ENCODE measurements at places on chromosomes 2 and 18. TPM values are rescaled to one million over a fixed set of nuclear protein-coding genes. Genes with fewer than 3 reads are reported as not detected.

Gene SDC1
- total RNA-seq = 188 TPM

Gene CHPF
- 104 TPM for total RNA-seq

Gene GKN1
- total RNA-seq = not detected

- peak; percentile 90 for DNase-seq
Observed at GRCh38 chr2:45435316-45435715, 175.8 kb downstream of the SRBD1 start.

Gene NPAS2
- 113 TPM for total RNA-seq

Gene RGPD3
- 0.03 TPM for total RNA-seq

Gene IL1A
- 1.0 TPM for total RNA-seq

Gene TAF4B
- 4.7 TPM for total RNA-seq

GRCh38 chr2:28382755-28383154, 9.9 kb upstream of the FOSL2 start:
- no peak for DNase-seq

DNA sequence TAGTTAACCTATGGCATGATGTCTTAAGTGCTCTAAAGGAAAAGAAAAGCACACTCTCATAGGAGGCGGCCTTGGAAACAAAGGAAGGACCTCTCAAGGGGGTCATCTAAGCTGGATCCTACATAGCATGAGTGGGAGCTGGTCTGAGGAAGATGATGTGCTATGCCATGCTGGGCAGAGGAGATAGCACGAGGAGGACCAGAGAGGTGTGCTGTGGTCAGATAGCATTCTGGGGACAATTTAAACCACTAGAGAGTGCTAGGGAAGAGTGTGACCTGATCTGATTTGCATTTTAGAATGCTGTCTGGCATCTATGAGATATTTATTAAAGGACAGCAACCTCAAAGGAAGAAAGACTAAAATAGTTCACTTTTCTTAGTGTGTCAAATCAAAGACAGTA, 910.1 kb upstream of the CELF4 start:
- no peak for DNase-seq

DNA sequence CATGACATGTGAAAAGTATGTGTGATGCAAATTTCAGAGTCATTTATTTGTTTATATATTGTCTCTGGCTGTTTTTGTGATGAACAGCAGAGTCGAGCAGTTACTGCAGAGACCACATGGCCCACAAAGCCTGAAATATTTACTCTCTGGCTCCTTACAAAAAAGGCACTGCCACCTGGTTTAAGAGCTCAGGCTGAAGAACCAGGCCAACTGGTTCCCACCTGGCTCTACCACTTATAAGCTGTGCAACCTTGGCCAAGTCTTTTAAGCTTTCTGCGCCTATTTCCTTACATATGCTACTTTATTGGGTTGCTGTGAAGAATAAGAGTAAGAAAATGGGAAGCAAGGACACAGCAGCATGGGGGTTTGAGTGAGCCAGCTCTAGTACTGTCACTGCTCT, 207.6 kb downstream of the L3MBTL4 start:
- no peak for DNase-seq

- no peak for DNase-seq
Observed at GRCh38 chr2:140158259-140158658, 1378.1 kb upstream of the NXPH2 start.

DNA sequence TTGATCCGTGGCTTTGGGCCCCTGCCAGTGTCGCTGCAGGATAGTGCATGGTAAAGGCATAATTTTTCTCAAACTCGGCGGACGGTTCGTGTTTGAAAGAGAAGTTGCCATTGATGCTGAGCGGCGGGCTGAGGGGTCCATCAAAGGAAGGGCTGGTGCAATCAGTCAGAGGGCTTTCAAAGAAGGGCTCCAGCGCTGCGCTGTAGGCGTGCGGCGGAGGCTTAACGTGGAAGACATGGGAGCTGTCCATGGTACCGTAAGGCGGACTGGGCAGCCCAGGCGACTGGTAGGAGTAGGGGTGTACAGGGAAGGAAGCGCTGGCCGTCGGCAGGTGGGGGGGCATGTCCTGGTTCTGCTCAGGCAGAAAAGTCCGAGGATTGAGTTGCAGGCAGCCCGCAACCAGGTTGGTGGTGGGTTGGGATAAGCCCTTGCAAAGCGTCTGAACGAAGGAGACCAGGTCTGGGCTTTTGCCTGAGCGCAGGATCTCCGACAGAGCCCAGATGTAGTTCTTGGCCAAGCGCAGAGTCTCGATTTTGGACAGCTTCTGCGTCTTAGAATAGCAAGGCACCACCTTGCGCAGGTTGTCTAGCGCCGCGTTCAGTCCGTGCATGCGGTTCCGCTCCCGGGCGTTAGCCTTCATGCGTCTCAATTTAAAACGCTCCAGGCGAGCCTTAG, 2.3 kb downstream of the NEUROD1 start:
- DNase-seq = peak; percentile 40

All from Caki2 (cell line).